Fibroblast of villous mesenchyme (primary cell): ENCODE measurements at places on chromosomes 2 and 18. TPM values are rescaled to one million over a fixed set of nuclear protein-coding genes. Genes with fewer than 3 reads are reported as not detected.

- DNase-seq, result no peak
Measured at GRCh38 chr2:229372207-229372606, 101.1 kb upstream of the PID1 start.

The ELOA2 gene
- not detected in 2 replicates for total RNA-seq

- DNase-seq, result peak; percentile 60
Measured at GRCh38 chr2:48515513-48515985, 14.4 kb upstream of the STON1 start.

The GALNT14 gene
- under 0.01 TPM in 1 of 2 replicates, not detected in the other for total RNA-seq

The CRYGD gene
- not detected in 2 replicates for total RNA-seq

GRCh38 chr2:212898011-212898410, 253.4 kb downstream of the IKZF2 start:
- no peak for DNase-seq

DNA sequence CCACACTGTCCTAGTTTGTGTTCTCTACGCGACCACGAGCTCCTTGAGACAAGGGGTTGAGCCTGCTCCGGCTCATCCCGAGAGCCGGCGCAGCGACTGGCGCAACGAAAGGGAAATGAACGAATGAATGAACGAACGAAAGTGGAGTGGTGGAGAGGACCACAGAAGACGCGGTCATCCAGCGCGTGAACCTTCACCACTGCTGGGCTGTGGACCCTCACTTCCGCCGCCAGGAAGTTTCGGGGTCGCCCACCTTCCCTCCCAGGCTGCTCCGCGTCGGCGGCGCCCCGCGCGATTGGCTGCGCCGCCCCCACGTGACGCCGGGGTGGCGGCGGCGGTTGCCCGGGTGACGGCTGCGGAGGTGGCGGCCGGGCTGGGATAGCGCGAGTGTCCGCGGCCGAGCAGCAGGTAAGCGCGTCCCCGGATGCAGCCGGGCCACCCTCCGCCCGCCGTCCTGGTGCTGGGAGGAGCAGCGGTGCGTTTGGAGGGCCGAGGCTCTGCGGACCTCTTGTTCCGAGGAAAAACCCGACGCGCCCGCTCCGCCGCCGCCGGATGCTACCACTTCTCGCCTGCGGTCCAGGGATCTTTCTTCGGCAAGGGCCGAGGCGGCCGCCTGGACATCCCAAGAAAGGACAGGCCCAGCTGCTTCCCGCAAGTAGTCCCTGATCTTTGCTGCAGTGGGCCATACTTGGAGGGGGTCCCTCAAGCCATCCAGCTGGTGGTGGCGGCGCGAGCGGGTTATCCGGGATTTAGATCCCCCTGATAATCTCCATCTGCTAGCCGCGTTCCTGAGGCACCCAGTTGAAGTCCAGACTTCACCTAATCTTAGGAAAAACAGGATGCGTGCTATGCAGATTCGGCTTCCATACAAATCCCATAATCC, at the start of gene ARMC9:
Gene ARMC9 (plus strand): TSS at position 341 of the 883 bp plus-strand sequence. CDS start 7,608 bp downstream, outside the sequence.
- DNase-seq, result peak; percentile 60

The CNGA3 gene
- total RNA-seq, result not detected in 2 replicates

DNA sequence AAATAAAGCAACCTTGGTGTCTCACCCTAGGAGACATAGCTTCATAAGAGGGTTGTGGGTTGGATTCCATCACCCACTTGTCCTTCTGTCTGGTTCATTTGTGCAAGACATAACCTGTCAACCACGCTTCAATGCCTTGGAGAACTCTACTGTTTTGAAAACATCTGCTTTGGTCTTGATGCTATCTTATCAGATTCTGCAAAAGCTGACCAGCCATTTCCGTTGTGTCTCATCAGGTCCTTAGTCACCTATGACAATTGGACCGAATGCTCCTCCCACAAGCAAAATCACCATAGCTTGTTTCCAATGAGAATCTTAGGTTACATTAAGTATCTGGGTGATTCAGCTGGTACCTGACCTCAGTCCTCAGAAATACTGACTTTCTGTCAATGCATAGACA, 35.4 kb downstream of the STAT4 start:
- no peak for DNase-seq

DNA sequence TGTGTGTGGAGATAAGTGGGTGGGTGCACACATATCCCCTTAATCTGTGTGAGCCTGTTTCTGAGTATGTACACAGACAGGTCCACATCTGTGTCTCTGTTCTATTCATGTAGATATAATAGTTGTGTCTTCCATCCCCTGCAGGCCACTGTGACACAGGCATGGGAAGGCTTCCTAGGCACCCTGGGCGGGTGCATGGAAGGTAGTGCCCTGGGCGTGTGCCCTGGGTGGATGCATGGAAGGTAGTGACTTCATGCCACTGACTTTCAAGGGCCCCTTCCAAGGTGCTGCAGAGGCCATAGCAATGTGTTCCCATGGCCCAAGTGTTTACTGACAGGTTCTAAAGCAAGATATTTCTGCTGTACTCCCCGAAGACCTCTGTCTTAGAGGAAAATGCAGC, 462.5 kb upstream of the HS6ST1 start:
- no peak for DNase-seq

GRCh38 chr2:174449033-174449432, 37.8 kb downstream of the GPR155 start:
- peak; percentile 24 for DNase-seq

The RGPD4 gene
- total RNA-seq, result not detected in 2 replicates

The C1QL2 gene
- total RNA-seq, result not detected in 2 replicates

The SALL3 gene
- total RNA-seq, result not detected in 2 replicates

The SIX2 gene
- under 0.01 TPM in 1 of 2 replicates, not detected in the other for total RNA-seq

DNA sequence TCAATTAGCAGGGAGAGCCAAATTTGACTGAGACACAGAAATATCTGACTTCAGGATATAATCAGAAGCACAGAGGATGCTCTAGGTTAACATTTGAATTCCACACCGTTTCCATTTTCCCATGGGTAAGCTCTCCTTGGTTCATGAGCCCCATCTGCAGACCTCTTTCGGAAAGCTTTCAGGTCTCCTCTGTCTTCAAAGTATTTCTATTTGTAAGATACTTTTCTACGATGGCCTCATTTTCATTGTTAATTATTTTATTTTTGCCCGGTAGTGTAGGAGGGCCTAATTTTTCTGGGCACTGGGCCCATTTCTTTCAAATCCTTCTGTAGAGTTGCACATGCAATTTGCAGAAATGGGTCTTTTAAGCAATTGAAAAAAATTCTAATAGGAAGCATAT, 53.8 kb downstream of the LRPPRC start:
- DNase-seq, result peak; percentile 8

- peak; percentile 90 for DNase-seq
Measured at GRCh38 chr2:28516950-28517349, 21.1 kb downstream of the PLB1 start.
